HT1080 (cell line): ENCODE measurements at places on chromosomes 6 and 20.
A peak's percentile ranks its signal among the peaks of the same experiment; 100 is the strongest.

- no peak for DNase-seq
Observed at GRCh38 chr20:15923030-15923776, 650.0 kb downstream of the KIF16B start.

DNA sequence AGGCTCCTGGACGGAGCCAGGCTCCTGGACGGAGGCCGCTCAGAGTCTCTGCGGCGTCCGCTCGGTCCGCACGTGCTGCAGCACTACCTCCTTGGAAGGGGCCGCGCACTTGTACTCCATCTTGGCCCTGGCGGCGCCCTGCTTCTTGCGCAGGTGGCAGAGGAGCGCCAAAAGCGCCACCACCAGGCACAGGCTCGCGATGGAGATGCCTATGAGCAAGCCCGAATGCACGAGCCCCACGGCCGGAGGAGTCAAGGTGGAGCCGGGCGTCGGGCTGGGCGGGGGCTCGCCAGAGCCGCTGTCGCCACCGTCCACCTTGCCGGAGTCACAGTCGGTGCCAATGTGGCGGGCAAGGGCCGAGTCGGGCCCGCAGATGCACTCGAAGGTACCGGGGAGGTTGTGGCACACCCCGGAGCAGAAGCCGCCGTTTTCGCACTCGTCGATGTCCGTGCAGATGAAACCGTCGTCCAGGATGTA, 1.7 kb downstream of the THBD start:
- DNase-seq: no peak

DNA sequence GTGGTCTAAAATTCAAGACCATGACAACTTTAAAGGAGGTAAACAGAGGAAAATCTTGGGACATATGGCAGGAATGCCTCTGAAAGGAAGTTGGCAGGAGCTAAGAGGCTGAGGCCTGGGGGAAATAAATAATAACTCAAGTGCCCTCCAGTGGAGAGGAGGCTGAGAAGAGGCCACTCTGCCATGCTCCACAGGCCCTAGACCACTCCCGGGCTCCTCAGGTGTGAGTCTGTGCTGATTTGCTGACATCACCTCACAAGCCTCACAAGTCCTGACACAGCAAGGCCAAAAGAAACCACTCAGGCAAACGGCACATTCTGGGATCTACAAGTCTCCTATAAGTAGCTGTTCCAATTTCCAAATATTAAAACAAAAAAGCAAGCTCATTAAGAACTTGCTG, 91.0 kb upstream of the RIPOR2 start:
- no peak for DNase-seq

- DNase-seq: peak; percentile 61
Observed at GRCh38 chr20:33653218-33653899, 8.8 kb upstream of the C20orf144 start.
